ENCODE measurements at places on chromosomes 5 and 9. TPM values are rescaled to one million over a fixed set of nuclear protein-coding genes. Genes with fewer than 3 reads are reported as not detected.

CCNO gene
- 0.94 TPM for polyA plus RNA-seq

FOXI1 gene
- not detected for polyA plus RNA-seq

- H3K36me3 ChIP-seq: no peaks in the 10 kb centered on the region
- H3K27ac ChIP-seq: no peak overlapping the region
- peaks cover 10% of the 10 kb centered on the region for H3K4me1 ChIP-seq
- peaks cover 4% of the 10 kb centered on the region for H3K27me3 ChIP-seq
- H3K4me3 ChIP-seq: no peak overlapping the region
- no peak for DNase-seq
These were observed 16.9 kb downstream of the PRRX2 start for GRCh38 chr9:129682381-129682780.

DNA sequence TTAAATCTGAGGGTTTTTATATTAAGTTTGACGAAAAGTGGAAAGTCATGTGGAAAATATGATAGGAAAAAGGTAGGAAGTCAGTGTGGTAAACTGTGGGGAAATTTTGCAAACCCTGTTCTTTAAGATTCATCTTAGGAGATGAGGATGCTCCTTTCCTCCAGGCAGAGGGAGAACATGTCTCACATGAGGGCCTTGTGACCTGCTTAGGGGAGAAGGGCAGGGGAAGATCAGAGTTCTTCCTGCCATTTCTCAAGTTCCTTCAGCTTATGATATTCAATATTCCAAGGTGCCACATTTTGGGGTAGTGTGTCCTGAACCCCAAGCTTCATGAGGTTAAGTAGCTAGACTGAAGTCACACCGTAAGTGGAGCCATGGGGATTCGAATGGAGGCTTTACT, 53.7 kb downstream of the MAPKAP1 start:
- no peaks in the 10 kb centered on the region for H3K27me3 ChIP-seq
- peaks cover 29% of the 10 kb centered on the region for H3K4me1 ChIP-seq
- H3K4me3 ChIP-seq: no peak overlapping the region
- no peak for DNase-seq
- H3K36me3 ChIP-seq: no peaks in the 10 kb centered on the region

DNA sequence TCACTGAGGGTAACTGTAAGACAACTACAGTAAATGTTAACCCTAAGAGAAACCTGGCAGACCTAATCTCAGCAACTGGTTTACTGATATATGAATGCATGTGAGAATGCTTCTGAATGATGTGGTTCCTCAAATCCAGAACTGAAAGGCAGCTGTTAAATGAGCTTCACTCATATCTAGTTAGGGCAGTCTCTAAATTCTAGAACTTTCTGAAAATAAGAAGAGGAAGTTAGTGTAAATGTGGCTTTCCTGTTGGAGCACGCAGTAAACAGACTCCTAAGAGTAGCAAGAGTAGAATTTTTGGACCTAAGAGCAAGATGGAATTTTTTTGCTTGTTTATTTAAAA, 117.9 kb upstream of the KCNN2 start:
- H3K4me1 ChIP-seq: no peaks in the 10 kb centered on the region
- no peaks in the 10 kb centered on the region for H3K36me3 ChIP-seq
- no peak overlapping the region for H3K4me3 ChIP-seq
- H3K27ac ChIP-seq: no peak overlapping the region
- DNase-seq: no peak

GRCh38 chr5:18992264-18992663, 995.7 kb downstream of the CDH18 start:
- no peaks in the 10 kb centered on the region for H3K4me1 ChIP-seq
- no peaks in the 10 kb centered on the region for H3K27me3 ChIP-seq
- H3K4me3 ChIP-seq: no peak overlapping the region

DNA sequence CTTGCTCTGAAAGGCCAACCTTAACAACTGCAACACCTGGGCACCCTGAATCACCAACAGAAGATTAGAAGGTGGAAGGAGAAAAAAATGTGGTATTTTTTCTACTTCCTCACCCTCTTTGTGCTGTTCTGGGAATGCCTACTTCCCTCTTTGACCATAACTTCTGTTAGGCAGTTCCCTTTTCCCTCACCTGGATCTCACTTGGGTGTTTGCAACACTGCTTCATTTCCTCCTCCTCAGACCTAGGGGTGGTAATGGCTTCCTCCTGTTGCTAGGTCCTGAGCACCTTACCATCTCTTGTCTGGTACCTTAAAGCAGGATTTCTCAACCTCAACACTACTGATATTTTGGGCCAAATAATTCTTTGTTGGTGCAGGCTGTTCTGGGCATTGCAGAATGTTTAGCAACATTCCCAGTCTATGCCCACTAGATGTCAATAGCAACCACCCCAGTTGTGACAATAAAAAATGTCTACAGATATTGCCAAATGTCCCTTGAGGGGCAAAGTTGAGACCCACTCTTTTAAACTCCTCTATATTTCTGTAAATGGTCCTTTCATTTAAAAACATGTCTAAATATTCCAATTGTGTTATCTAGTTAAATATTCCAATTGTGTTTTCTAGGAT, 300.0 kb upstream of the VLDLR start:
- H3K4me3 ChIP-seq: no peak overlapping the region
- no peak for DNase-seq
- no peak overlapping the region for H3K27ac ChIP-seq
- no peaks in the 10 kb centered on the region for H3K4me1 ChIP-seq

DNA sequence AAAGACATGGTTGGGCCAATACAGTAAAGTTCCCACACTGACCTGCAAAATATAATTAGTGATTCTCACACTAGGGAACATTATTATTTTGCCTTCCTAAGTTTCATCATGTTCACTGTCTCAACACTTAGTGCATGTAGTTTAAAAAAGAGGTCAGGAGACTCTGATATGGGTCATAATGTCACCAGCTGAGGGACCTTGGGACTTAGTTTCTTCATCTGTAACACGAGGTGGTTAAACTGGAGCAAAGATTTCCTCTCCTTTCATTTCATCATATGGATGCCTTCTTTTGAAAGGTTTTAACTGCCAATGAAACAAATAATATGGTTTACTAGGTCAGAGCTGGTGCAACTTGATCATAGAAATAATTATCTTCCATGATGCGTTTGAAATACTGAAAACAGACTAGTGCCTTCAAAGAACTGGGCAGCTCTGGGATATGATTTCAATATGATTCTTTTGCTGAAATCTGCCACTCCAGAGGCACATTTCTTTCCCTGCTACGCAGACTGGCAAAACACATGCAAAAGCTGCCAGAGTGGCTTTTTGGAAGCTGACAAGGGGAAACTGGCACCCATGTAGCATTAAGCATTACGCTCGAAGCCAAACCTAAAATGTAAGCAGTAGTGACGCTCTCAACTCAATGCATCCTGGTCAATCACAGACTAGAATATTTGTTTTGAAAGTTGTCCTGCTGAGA, 20.8 kb downstream of the RETREG1 start:
- no peak overlapping the region for H3K27ac ChIP-seq
- H3K27me3 ChIP-seq: no peaks in the 10 kb centered on the region
- H3K4me1 ChIP-seq: no peaks in the 10 kb centered on the region
- no peaks in the 10 kb centered on the region for H3K36me3 ChIP-seq
- H3K4me3 ChIP-seq: no peak overlapping the region
- DNase-seq: no peak

- H3K27ac ChIP-seq: no peak overlapping the region
- no peaks in the 10 kb centered on the region for H3K4me1 ChIP-seq
These were observed 58.8 kb upstream of the RAD23B start for GRCh38 chr9:107224252-107224651.
